ENCODE measurements at places on chromosomes 5 and 9.

- no peak for DNase-seq
Measured at GRCh38 chr9:13942201-13942600, 371.7 kb downstream of the NFIB start.

DNA sequence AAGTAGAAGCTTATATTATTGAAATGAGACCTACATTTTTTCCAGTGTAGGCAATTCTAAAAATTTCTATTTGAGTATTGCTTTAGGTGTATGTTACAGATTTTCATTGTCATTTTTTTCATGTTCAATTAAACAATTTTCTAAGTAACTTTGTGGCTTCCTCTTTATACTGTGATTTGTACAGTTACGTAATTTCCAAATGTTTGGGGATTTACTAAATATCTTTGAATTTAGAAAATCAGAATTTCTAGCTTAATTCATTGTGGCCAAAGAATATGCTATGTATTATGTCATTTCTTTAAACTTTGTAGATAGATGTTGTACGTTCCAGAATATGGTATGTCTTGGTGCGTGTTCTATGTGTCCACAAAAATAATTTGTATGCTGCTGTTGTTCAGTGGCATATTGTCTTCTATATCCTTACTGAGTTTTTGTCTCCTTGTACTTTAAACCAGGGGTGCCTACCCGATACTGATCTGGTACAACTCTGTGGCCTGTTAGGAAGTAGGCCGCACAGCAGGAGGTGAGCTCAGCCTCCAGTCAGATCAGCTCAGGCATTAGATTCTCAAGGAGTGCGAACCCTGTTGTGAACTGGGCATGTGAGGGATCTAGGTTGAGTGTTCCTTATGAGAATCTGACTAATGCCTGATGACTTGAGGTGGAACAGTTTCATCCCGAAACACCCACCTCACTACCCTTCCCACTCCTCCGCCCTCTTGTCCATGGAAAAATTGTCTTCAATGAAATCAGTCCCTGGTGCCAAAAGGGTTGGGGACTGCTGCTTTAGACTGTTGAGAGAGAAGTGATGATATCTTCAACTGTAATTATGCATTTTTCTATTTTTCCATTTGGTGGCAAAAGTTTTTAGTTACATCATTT, 63.5 kb downstream of the UBE2R2 start:
- no peak for DNase-seq

GRCh38 chr5:53069626-53070025, 39.9 kb downstream of the MOCS2 start:
- no peak for DNase-seq

DNA sequence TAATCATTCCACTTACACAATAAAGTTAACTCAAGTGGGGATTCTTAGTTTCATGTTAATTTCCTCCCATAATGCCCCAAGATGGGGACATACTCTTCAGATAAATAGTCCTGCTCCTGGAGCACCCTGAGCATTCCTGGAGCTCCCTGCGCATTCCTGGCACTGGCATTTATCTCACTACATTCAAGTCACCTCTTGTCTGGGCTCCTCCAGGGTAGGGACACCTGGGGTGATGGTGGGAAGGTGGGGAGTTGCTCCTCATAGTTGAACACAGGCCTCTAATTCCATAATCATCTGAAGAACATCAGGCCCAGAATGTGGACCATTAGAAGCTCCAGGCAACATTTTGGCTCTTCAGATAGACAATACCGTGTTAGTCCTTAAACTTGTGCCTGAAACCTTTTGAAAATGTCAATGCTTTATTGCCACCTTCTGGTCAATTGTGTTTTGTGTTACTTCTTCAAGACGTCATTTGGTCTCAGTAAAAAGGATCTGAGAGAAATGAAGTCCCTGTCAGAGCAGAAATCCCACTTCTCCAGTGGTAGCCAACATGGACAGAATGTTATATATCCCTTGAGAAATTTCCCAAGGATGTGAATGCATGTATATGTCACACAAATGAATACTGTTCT, 14.2 kb upstream of the AGGF1 start:
- no peak for DNase-seq

DNA sequence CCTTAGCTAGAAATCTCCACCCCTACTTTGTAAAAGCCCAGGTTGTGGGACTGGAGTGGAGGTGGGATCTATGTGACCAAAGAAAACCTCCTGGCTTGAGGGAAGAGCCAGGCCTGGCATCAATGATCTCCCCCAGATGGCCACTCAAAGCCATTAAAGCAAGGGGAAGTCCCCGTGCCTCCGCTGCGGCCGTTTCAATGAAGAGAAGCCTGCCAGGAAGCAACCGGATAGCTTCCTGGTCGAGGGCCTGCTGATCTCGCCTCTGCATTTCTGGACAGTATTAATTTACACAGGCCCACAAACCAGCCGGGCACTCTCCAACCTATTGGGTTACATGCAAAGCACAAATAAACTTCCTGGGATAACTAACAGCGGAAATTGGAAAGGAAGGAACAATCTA, 160.5 kb upstream of the MSX2 start:
- DNase-seq: no peak

GRCh38 chr5:151947931-151948608, 23.4 kb upstream of the GLRA1 start:
- no peak for DNase-seq

DNA sequence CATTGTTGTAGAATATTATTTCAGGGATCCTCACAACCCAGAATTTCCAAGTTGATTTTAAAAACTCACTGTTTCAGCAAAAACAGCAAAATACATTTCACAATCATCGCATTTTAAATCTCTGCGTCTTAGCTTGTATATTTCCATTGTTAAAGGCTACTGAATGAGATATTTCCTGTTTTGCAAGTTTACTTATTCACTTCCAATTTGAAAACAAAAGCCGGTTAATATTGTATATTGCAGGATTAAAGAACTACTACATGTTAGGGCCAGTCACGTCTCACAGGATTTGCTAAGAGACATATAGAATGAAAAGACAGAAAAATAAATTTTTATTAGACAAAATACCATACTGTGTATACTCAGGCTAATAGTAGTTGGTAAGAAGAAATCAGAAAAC, 395.9 kb upstream of the CDH9 start:
- DNase-seq: no peak

DNA sequence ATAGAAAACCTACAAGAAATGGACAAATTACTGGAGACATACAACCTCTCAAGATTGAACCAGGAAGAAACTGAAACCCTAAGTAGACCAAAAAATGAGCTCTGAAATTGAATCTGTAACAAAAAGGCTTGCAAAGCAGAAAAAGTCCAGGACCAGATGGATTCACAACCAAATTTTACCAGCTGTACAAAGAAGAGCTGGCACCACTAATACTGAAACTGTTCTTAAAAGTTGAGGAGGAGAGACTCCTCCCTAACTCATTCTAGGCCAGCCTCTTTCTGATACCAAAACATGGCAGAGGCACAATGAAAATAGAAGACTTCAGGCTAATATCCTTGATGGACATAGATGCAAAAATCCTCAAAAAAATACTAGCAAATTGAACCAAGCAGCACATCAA, 542.3 kb downstream of the CYLC2 start:
- no peak for DNase-seq

DNA sequence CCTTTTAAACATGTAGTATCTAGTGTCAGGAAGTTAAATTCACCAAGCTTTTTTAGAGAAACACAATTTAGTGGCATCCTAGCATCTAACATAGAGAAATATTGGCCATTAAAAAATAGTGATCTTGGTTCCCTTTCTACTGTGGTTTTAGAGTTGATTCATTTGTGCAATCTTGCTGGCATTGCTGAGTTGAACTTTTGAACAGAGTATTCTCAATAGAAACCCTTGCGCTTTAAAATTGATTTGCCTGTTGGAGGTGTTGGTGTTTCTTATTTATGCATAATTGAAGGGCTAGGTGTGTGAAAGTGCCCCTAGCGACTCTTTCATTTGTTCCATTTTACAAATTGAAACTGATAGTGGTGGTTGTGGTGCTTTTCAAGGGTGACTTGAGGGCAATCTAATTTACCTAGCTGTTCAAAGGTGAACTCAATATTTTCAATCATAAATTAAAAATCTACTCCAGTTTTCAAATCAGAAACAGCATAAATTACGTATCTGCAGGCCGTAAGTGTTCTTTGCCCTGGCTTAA, 73.0 kb upstream of the MPDZ start:
- DNase-seq: no peak

DNA sequence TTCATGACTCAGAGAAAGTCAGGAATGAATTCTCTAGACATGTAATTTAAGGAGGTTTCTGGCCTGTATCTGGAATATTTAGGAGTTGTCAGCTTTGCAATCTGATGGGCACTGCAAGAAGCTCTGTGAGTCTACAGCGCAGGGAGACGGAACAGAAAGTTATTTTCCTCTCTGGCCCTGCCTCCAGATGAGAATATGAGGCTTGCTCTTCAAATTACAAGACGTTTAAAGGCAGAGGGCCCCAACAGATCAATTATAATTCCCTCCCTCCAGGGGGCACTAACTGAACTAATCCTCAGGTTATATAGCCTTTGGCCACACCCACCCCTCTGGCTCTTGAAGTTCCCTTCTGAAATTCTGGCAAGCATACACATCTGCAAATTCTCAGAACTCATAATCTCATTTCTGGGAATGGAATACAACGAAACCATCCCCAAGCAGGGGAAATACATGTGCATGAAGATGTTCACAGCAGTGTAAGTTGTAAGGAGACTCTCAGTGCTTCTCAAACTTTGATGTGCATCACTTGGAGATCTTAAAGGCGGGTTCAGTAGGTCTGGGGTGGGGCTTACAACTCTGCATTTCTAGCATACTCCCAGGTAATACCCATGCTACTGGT, 307.6 kb downstream of the CWC27 start:
- no peak for DNase-seq

DNA sequence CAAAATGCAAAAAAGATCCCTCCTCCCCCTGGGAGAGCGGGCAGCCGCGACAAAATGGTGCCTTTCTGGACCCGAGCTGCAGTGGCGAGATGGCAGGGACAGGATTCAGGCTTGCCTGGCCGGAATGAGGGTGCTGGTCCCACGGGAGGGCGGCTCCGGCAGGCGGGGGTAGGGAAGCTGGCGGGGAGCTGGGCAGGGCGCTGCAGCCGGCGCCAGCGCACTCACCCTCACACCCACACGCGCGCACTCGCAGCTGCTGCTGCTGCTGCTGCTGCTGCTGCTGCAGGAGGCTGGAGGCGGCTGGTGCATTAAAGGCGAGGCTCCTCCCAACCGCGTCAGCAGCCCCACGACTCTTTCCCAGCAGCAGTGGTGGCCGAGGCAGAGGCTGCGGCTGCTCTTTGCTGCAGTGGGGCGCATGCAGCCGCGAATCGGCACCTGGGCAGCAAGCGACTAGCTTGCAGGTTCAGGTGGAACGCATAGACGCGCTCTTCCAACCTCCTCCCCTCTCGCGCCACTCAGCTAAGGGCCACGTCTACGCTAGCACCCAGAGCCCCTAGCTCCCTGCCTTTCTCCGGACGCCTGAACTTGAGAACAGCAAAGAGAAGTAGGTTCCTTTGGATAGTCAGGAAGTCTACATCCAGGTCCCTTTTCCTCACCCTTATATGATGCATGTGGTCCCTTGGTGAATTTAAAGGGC, at the start of gene PPP2R2B:
Gene PPP2R2B, minus strand, starts transcription at position 282 of the 697 bp plus-strand sequence.
- no peak for DNase-seq

DNA sequence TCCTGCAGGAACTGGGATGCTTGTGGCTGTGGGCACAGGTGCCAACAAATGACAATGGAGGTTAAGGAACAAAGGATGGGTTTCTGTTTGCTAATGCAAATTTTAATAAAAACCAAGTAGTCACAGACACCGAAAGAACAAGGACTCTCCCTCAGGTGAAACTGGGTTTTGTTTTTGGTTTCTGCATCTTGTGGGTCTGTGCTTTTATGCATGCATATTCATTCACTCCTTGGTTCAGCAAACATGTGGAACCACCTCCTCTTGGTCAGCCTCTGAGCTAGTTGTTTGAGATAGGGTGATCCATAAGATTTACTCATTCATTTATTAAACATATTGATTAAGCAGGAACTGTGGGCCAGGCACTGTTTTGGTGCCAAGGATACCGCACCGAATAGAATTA, 381.9 kb downstream of the CDK5RAP2 start:
- DNase-seq: no peak

- peak; percentile 20 for DNase-seq
Measured at GRCh38 chr5:72477176-72477575, 30.0 kb downstream of the ZNF366 start.

- DNase-seq: no peak
Measured at GRCh38 chr5:82640916-82641315, 362.8 kb upstream of the RPS23 start.

DNA sequence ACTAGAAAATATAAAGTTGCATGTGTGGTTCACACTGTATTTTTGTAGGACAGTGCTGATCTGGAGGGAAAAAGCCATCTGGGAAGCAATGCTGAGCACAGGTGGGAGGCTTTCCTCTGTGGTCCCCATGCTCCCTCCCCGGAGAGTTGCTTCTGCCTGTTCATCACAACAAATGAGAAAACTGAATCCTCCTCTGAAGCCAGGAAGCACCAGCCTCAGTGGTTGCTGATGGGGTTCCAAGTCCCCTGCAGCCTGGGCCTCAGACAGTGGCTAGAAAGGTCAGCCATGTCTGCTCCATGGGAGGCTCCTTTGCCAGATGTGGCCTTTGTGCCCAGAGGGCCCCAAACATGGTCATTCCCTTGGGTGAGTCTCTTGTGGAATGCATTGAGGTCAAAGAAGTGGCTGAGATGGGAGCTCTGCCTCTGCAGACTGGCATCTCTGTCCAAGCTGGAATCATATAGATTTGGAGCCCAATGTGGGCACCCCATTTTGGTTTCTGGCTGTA, 77.6 kb downstream of the C5orf15 start:
- DNase-seq: no peak

- no peak for DNase-seq
Measured at GRCh38 chr9:125106285-125106893, 36.9 kb downstream of the SCAI start.

- no peak for DNase-seq
Measured at GRCh38 chr5:67378256-67378655, 181.7 kb upstream of the CD180 start.

DNA sequence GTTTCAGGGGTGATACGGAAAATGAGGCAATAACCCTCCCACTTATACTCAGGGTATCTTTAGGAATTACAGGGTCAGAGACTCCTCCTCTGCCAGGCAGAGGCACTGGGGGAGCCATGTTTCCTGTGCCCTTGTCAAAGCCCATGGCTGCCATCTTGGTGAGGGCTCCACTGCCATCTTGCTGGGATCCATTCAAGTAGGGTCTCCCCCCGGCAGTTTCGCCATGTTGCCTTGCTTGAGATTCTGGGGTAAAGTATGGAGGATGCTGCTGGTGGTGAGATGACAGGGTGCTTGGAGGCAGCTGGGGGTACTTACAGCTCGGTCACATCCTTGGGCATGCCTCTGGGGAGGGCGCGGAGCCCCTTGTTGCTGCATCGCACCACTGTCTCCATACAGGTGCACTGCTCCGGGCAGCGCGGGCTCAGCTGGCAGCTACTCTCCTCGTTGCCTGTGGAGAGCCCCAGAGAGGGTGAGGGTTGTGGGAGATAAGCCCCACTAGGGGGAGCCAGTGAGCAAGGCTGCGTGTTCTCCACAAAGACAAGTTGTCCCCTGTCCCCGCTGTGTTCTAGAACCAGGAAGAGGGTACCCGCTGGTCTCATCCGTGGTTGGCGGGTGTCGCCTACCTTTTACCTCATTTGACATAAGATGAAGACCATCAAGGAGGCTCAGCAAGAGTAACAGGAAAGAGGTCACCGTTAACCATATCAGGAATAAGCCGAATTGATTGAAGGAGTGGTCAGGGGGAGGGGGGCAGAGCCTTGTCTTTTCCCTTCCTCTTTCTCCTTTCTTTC, 169.0 kb upstream of the PANK3 start:
- peak; percentile 6 for DNase-seq

- DNase-seq: no peak
Measured at GRCh38 chr5:91770400-91770799, 387.3 kb upstream of the ARRDC3 start.
